ENCODE measurements at places on chromosomes 1 and 21.

DNA sequence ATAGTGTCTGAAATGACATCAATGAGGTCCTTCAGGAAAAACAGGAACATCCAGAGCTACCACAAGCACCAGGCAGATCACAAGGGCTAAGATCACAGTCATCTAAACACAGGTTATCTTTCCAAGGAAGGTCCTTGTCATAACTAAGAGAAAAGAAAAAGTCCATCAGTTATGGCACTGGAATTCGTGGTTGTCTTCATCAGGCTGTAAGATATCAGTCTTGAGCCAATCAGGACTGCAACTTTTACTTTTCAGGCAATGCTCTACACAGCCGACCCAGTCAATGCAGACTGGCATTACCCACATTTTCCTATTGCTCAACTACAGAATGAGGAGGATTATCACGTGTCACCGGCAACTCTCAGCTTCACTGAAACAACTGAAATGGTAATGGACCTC is 26.4 kb downstream of the SORT1 start:
- DNase-seq, result peak; percentile 9

GRCh38 chr1:113694910-113695309 is 64.4 kb downstream of the PHTF1 start:
- no peak for DNase-seq

GRCh38 chr21:15000081-15000480 is 64.7 kb downstream of the NRIP1 start:
- no peak for DNase-seq

DNA sequence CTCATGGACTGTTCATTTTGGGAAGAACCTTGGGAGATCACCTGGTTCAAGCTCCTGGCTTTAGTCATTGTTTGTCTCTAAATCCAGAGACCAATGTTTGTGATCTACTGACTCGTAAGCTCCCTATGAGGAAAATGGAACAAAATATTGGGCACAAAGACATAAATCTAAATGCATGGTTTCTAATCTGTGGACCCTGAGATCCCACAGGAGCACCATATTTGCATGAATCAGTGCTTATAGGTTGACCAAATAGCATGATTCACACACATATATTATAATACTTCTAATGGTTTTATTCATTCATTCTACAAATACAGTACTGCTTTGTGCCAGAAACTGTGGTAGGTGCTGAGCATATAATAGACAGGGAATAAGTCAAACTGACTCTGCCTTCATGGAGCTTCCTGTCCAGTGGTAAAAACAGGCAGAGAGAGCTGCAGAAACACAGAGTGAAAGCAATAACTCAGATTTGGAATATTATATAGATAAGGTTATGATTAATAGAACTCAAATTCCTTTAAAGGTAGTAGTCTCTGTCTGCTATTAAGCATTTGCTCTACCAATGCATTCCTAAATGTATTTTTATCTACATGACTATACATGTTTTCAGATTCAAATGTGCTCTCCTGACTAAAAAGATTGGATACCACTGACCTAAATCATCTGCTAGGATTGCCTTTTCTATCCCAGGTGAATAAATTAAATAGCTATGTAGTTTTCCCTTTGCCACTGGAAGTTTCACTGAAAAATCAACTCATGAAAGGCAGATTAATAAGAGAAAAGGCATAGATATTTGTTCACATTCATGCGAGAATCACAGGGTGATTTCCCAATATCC is 198.6 kb upstream of the CAMK1G start:
- no peak for DNase-seq

DNA sequence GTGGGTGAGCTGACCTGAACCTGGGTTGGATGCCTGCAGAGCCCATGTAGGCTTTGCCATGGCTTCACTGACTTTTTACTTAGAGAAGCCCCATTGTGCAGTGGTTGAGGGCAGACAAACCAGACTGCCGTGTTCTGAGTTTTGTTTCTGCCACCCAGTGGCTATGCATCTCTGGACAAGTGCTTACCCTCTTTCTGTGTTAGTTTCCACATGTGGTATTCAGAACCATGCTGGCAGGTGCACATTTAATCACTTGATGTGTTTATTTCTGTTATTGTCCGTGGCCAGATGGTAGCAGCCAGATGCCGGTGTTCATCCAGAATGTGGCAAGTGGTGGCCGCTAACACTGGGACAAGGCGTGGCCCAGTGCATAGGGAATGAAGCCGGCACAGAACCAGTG is 10.3 kb upstream of the PTPN7 start:
- DNase-seq, result no peak

DNA sequence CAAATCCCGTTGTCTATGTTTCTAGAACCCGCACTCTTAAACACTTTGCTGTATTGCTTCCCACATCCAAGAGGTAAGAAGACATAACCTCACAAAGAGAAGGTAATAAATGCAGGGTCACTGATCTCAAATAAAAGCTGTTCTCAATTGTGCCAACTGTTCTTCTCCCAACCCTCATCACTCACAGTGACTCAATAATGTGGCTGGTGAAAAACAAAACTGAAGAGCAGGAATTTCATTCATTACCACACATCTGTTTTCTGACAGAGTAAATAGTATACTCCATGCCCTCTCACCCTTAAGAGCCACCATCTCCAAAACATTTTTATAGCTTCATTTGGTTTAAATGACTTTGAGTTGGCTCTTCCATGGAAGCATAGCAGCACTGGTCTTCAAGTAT is 6.2 kb upstream of the ERICH3 start:
- DNase-seq, result no peak

GRCh38 chr1:165624441-165624840 is 6.6 kb upstream of the MGST3 start:
- DNase-seq, result no peak

GRCh38 chr1:79364896-79365295 is 358.4 kb upstream of the ADGRL4 start:
- DNase-seq, result no peak

DNA sequence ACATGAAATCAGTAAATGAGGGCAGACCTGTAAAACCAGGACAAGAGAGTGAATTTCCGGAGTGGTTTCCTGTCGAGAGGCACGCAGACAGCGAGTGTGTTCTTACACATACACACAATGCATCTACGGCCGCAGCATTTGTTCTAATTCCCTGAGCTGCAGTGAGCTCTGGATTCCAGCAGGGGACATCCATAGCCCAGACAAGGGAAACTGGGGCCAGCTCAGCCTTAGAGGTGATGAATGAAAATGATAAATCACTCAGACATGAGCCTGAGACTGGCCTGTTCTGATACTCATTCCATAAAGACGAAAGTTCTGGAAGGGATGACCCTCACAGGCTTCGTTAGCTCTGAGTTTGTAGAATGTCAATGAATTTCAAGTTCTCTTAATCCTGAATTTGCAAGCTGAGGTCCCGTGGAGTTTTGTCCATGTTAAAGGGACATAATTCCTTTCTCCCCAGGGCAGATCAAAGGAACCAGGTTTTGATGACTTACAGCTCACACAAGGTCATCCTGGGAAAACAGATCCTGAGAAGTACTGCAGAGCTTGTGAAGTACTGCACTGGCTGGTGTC is 207.9 kb upstream of the C1orf87 start:
- peak; percentile 24 for DNase-seq

GRCh38 chr21:26001356-26001755 is 169.2 kb downstream of the APP start:
- no peak for DNase-seq

GRCh38 chr1:202967684-202968281 is 726 bp upstream of the CYB5R1 start:
- peak; percentile 16 for DNase-seq

GRCh38 chr1:23035823-23036452 is 16.7 kb downstream of the KDM1A start:
- DNase-seq, result no peak

- no peak for DNase-seq
Observed at GRCh38 chr1:167430849-167431242, 87.5 kb downstream of the CD247 start.

DNA sequence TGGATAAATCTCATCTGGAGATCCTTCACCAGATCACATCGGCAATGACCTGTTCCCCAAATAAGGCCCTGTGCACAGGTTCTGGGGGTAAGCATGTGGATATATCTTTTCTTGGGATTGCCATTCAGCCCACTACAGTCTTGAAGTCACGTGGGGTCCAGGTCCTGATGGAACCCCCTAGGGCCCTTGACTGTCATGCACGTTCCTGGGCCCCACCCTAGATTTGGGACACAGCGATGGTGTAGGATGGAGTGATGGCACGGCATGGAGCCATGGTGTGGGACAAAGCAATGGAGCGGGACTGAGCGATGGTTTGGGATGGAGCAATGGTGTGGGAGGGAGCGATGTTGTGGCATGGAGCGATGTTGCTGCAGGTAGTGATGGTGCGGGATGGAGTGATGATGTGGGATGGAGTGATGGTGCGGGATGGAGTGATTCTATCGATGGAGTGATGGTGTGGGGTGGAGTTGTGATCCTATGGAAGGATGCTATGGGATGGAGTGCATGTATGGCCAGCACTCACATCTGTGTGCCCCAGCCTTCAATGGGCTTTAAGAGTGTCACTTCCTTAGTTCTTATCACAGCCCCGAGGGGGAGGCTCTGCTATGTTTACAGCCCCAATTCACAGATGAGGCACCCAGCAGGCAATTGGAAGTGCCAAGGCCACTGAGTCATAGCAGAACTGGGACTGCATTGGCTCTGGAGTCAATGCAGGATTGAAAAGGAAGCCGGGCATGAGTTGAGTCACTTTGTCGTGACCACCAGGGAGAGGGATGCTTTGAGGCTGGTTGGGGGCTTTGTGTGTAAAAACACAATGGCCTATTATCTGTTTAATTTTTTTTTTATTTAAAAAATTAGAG is 97.0 kb upstream of the C1orf174 start:
- no peak for DNase-seq

DNA sequence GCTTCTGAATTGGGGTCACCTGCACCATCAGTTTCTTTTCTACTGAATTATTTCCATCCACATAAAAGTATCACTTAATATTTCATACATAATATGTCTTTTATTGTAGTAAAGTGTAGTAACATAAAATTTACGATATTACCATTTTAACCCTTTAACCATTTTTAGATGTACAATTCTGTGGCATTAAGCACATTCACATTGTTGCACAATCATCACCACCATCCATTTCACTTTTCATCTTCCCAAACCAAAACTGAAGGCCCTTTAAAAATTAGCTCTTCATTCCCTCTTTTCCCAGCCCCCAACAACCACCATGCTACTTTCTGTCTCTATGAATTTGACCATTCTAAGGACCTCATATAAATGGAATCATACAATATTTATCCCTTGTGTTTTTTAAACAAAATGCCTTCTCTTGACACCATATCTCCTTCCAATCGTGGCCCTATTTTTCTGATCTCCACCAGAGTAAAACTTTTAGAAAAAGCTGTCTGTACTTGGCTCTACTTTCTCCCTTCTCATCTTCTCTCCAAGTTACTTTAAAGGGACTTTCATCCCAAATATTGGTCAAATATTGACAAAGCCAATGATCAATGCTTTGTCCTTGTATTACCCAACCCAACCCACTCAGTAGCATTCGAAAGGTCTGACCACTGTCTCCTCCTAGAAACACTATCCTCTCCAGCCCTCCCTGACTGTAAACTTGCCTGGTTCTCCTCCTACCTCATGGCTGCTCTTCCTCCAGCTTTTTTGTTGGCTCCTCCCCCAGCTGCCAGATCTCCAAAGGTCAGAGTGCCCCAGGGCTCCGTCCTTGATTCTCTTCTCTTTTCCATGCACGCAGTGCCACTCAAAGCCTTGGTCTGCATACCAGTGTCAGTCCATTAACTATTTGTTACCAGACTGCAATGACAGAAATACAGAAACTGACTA is 44.7 kb downstream of the SLC30A10 start:
- no peak for DNase-seq

- DNase-seq, result no peak
Observed at GRCh38 chr1:178047403-178048093, 46.4 kb upstream of the RASAL2 start.

- DNase-seq, result no peak
Observed at GRCh38 chr1:42964044-42964812, 5.6 kb upstream of the SLC2A1 start.

DNA sequence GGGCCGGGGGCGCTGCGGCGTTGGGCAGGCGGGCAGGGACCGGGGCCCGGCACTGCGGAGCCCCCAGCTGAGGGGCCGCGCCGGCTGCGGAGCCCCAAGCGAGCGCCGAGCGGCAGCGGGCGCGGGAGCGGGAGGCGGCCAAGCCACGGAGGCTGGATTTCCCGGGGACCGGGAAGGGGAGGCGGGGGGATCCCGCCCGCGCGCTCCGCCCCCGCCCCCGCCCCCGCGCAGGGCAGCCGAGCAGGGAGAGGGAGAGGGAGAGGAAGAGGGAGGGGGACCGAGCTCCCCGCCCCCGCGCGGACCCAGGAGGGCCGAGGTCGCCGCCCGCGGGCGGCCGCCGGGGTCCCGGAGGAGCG is at the start of gene DLGAP3:
Gene DLGAP3 (minus strand): TSS at position 154 of the 356 bp plus-strand sequence. CDS start 24,267 bp downstream, outside the sequence.
- DNase-seq, result no peak

DNA sequence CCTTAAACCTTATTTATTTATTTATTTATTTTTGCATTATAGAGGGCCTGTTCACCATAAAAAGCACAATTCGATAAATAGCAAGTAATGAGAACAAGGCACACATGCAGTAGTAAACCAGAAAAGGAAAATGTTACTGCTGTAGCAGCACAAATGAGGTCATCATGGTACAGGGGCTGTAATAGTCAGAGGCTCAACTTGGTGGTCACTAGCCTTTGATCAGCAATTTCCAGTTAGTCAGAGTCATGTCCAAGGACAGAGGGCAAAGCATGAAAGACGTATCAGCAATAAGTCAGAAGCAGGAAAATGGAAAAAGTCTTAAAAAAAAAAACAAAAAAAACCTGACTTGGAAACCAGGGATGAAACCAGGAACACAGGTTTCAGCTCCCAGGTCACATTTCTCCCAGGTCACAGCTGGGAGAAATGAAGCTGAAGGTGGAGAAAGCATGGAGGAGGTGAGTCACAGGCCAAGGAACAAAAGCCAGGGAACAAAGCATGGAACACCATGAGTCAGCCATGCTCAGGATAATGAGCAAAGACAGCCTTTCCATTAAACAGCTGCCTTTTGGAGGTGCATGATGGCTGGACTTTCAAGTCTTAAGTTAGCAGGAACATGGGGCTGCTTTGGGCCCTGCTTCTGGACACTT is 556.3 kb downstream of the LTN1 start:
- DNase-seq, result no peak

- DNase-seq, result no peak
Observed at GRCh38 chr1:200184196-200184595, 156.7 kb downstream of the NR5A2 start.

GRCh38 chr1:12600880-12601633 is 17.0 kb downstream of the DHRS3 start:
- peak; percentile 45 for DNase-seq

GRCh38 chr1:160774886-160775719 is 20.9 kb upstream of the LY9 start:
- DNase-seq, result no peak
